ENCODE measurements at places on chromosomes 7 and 10. TPM values are rescaled to one million over a fixed set of nuclear protein-coding genes. Genes with fewer than 3 reads are reported as not detected.

DNA sequence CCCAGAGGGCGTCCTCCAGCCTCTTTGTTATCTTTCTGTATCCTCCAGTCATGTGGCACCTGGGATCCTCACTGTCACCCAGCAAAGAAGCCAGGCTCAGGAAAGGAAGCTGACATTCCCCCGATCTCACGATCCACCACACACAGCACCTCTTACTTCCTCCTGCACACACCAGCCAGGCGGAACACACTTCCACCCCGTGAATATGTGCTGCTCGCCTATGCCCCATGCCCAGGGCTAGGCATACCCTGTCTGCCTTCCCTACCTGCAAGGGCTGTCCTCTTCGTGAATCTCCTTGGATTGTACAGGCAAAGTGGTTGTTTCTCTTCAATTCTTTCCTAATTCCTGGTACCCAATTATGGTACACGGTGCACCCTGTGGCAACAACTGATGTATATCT lies 191.0 kb downstream of the TNS3 start:
- peaks cover 2% of the 10 kb centered on the region for H3K27me3 ChIP-seq
- no peak overlapping the region for H3K4me3 ChIP-seq
- H3K4me1 ChIP-seq = no peaks in the 10 kb centered on the region
- H3K27ac ChIP-seq = no peak overlapping the region
- DNase-seq = no peak

ARMC10 gene
- total RNA-seq = 46.9 TPM

COBL gene
- total RNA-seq = not detected

DNA sequence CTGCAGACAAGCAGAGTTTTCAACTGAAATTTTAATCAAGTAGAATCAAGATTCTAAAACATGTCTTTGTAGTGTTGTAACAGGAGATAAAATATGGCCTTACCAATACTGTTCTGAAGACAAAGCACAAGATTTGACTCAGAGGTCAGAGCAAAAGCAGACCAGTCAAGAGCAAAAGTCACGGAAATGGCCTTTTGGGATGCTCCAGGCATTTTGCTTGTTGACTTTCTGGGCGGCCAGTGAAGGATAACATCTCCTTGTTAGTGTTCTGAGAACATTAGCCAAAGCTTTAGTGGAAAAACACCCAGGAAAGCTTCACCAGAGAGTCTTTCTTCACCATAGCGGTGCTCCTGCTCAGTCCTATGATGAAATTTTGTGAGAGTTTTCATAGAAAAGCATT lies 590.6 kb downstream of the ARL4A start:
- H3K27ac ChIP-seq = no peak overlapping the region
- H3K4me1 ChIP-seq = no peaks in the 10 kb centered on the region
- no peaks in the 10 kb centered on the region for H3K27me3 ChIP-seq
- no peaks in the 10 kb centered on the region for H3K36me3 ChIP-seq

- no peak for DNase-seq
- H3K27me3 ChIP-seq = peaks cover 28% of the 10 kb centered on the region
- H3K4me3 ChIP-seq = no peak overlapping the region
- no peaks in the 10 kb centered on the region for H3K4me1 ChIP-seq
Observed at GRCh38 chr7:150917969-150918368, 60.2 kb downstream of the KCNH2 start.

DNA sequence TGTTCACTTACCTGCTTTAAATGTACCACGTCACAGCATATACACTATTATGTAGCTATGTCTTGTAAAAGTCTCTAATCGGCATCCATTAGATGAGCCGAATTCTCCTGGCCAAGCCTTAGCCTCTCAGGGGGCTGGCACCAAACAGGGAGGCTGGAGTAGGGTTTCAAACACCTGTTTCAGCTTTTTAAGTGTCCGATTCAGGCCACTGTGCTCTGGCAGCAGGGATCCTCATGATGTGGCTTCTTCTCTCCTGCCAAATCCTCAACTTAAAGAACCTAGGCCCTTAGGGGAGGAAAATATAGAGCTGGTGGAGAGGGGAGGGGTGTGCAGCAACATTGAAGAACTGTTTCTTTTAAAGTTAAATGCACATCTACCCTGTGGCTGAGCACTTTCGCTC lies 68.5 kb upstream of the NFKB2 start:
- peaks cover 3% of the 10 kb centered on the region for H3K36me3 ChIP-seq
- H3K27me3 ChIP-seq = no peaks in the 10 kb centered on the region
- peaks cover 22% of the 10 kb centered on the region for H3K4me1 ChIP-seq
- no peak overlapping the region for H3K4me3 ChIP-seq
